Activated T-cell treated with anti-CD3 and anti-CD28 coated beads for 24 hours (primary cell): ENCODE measurements at places on chromosomes 16 and 17.

DNA sequence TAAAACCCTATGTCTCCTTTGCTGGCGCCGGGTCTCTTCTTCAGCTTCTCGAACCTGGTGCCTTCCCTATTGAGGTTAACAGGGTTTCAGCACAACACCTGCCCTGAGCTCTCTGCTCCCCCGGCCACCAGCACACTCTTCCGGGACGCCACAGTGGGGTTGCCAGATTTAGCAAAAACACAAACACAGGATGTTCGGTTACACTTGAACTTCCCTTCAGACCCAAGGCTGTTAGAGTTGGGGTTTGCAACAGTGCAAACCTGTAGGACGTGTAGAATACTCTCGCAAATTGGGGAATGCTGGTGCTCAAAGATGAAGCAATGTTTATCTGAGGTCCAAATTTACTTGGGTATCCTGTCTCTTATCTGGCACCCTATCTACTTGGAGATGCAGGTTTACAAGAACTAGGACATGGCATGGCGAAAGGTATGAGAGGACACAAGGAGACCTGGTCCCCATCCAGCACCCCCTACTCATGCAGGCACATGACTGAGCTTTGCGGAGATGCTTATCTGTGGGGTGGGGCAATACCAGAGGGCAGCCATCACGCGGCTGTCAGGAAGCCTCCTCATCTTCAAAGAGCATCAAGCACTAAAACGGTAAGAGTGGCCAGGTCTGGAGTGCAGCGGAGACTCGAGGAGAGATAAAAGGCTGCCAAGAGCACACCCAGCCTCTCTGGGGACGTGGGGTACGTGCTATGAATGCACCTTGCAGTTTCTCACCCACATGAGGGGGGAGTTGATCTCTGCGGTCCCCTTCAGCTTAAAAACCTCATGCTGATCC is 52.8 kb downstream of the SDK2 start:
- no peak for DNase-seq

DNA sequence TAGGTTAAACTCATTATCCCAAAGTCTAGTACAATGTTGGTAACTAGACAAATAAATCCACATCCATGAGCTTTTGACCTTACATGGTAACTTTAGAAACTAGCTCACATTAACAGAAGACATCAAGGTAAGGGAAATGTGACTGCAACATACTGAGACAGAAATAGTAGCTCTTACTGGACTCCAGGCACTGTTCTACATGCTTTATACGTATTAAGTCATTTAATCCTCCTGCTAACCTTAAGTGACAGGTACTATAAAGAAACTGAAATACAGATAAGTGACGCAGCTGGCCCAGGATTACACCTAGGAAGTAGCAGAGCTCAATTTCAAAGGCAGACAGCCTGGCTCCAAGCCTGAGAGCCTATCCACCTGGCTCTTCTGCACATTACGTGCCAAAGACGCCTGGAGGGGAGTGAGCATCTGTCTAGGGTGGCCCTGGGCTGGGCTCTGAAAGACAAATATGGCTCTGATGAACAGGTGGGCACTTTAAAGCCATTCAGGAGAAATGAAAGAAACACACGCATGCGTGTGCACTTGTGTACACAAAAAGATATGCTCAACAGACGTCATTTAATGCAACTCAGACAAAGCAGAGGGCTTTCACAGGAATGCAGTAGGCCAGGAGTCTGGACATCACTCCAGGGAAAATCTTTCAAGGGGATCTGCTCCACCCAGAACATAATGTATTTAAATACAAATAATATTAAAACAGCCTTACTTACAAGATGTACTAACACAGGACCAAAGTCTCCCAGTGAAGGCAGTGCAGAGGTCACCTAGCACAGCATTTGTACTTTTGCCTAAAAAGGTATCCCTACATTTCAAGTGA is 4.4 kb downstream of the ZC3H7A start:
- no peak for DNase-seq

DNA sequence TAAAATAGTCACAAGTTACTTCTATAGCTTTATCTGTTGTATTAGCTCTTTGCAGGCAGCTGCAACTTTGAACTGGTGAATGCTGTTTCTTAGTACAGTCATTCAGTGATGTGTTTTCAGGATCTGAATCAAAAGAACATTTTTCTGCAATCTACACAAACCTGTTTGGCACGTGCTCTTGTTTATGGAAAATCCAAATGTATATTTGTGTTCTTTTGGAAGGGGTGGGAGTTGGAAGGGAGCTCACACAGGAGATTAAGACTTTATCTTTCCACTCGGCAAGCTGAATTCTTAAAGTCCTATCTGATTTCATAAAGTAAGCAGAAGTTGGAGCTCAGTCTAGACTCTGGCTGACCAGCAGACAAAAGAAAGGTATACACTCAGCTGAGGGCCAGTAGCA is 300.2 kb downstream of the MAP2K6 start:
- no peak for DNase-seq

DNA sequence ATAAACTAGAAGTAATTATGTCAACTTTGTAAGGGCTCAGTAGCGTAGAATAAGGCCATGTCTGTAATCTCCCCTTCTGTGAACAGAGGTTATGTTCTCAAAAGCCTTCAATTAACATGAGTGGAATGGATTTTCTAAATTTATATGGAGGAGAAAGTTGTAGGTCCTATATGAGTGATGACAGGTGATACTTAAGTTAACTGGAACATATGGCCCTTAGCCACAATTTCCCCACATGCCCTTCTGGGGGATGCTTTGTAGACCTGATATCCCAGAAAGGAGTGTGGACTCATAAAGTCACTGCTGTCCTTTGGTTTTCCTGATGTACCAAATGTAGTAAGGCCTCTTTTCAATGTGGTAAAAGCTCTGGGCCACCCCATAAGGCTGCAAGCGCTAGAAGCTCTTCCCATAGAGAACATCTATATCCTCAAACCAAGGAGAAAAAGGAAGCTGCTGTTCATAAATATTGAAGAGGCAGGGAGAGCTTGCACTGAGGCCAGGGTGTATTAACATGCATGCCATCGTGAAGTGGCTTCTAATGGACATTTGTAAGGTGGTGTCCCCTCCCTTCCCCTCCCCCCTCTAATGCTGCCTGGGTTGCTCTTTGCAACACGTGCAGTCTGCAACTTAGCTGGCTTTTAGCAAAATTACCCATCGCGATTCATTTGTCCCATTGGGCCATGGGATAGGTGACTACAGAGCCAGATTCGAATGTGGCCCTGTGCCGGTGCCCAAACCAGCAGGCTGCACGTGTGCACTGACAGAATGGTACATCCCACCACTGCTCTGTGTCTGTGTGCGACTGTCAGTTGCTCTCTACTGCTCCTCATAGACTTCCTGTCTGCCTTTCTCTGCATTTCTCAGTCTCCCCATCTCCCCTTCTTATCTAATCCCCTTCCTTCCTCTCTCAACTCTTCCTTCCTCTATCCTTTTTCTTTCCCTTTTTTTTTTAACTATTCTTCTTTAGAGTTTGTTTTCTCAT is 269.0 kb downstream of the WWOX start:
- no peak for DNase-seq
